ENCODE measurements at places on chromosomes 7 and 10.

DNA sequence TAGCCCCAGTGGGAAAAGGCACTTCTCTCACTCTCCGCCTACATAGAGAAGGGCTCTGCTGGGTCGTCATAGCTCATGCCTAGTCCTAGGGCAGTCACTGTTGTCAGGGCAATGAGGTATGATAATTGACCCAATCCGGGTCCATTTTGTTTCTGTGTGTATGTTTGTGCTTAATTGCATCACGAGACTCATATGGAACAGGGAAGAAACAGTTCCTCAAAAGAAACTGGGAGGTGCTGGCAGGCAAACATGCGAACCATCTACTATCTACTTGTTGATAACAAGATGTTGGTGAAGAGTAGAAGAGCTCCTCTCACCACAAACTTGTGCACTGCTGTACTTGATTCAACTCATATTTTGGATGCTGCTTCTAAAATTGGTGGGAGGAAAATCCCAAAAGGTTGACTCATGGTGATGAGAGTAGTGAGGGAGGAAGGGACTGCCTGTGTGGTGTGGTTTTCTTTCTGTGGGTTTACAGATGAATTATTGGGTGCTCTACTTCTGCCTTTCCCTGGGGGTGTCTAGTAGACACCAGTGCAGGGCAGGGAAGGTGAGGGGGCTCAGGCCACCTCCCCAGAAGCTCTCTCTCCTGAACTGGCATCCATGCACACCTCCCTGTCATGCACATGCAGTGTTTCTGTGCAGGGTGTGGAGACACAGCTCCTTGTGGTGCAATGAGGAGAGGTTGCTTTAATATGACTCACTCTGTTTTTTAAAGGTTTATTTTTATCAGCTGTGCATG, 29.4 kb downstream of the LSMEM1 start:
- DNase-seq: peak; percentile 46

GRCh38 chr7:150788474-150789269, 11.5 kb downstream of the TMEM176B start:
- DNase-seq: no peak

DNA sequence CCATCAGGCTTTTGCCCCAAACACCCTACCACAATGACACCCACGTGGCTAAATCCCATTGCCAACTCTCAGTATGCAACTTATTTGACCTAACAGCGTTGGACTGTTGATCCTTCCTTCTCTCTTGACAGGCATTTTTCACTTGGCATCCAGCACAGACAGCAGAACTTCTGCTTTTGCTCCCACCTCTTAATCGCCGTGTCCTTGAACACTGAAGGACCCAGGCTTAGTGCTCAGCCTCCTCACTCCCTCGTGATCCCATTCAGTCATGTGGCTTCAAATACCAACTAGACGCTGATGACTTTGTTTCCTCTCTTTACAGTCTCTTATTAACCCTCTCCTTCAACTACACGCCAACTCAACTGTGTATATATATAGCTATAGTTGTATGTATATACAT, 25.0 kb downstream of the ZFAND2A start:
- DNase-seq: no peak

GRCh38 chr7:43014406-43014805, 82.2 kb downstream of the MRPL32 start:
- DNase-seq: no peak

DNA sequence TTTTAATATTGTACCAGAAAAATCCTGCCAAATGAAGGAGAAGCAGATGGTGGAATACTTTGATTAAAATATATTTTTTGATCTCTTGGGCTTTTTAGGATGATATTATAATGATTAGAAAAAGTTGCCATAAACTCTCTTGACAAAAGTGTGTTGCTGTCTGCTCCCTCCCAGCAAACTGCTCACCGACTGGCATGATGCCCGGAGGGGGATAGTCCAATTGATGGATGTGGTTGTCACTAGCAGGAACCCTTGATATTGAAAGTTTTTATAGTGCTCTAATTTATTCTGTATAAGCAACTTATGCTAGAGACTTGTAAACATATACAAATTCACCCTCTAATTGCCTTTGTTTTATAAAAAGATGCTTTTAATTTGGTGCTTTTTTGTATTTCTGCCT, 114.0 kb downstream of the DNAH11 start:
- DNase-seq: no peak

DNA sequence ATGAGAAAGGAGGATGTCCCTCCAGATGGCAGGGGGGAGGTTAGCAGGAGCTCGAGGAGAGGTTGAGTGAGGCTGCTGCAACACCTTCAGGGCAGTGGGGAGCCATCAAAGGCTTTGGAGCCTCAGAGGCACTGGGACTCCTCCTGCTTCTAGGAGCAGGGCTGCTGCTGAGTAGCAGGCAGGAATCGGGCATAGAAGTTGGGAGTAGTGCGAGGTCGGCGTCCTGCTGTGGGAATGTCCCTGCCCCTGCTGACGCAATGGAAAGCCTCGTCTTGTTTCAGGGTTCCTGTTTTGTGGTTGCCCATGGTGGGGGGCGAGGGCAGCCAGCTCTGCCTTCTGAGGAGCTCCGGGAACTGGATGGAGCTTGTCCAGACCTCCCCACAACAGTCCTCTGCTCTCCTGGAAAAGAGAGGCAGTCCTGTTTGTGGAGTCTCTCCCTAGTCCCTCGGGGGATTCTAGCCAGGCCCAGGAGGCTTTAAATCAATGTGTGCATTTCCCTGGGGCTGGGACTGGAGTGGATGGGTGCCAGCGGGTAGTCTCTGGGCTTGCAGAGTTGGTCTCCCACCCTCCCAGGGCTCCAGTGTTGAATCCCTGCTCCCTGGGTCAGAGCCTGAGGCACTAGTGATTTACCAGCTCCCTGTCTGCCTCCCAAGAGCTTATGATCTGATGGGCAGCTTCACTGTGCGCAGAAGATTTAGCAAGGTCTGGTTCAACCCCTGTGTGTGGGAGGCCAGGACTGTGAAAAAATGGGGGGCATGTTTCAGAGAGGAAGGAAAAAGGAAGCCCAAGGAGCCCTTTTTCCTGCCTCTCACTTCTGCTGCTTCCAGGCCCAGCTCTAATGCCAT, 98.7 kb upstream of the PPIF start:
- DNase-seq: no peak

GRCh38 chr10:16886031-16886430, 68.8 kb upstream of the RSU1 start:
- no peak for DNase-seq

- DNase-seq: no peak
Measured at GRCh38 chr10:22335173-22335933, 9.9 kb upstream of the SPAG6 start.

- no peak for DNase-seq
Measured at GRCh38 chr10:21814866-21815265, 188.7 kb downstream of the DNAJC1 start.

DNA sequence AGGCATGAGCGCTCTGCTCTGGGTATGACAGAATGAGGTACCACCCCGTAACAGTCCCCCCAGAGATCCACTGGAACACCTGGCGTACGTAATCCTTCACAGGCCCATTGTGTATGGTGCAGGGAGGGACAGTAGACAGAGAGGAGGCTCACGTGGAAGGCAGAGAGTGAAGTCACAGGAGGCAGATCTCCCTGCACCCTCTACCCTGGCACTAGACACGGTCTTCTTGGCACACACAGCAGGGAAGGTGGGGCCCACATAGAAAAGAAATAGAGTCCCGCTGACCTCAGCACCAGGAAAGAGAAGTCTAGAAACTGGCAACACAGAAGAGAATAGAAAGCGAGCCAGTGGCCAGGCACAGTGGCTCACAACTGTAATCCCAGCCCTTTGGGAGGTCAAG, 51.9 kb downstream of the SLC29A4 start:
- DNase-seq: no peak

GRCh38 chr7:10731253-10731773, 242.4 kb upstream of the PHF14 start:
- no peak for DNase-seq

- DNase-seq: no peak
Measured at GRCh38 chr10:7186387-7187018, 224.3 kb downstream of the SFMBT2 start.

GRCh38 chr7:112129655-112130323, 76.4 kb downstream of the DOCK4 start:
- no peak for DNase-seq

DNA sequence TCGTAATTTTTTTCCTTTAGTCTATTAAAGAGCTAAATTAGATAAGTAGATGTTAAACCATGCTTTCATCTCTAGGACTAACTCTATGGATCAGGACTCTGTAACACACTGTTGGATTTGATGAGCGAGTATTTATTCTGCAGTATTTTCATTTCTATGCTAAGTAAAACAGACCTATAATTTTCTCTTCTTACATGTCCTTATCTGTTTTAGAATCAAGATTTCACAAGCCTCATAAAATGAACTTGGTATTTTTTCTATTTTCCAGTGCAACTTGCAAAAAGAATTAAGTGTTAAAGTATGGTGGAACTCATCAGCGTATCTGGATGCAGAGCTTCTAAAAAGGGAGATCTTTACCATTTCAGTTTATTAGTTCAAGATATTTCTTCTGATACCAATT, 2.4 kb downstream of the CACUL1 start:
- no peak for DNase-seq

GRCh38 chr10:33783557-33783956, 449.1 kb upstream of the NRP1 start:
- DNase-seq: no peak

- DNase-seq: peak; percentile 64
Measured at GRCh38 chr7:31744294-31744874, 57.4 kb downstream of the PPP1R17 start.

GRCh38 chr10:86269332-86269731, 97.3 kb downstream of the GRID1 start:
- no peak for DNase-seq

DNA sequence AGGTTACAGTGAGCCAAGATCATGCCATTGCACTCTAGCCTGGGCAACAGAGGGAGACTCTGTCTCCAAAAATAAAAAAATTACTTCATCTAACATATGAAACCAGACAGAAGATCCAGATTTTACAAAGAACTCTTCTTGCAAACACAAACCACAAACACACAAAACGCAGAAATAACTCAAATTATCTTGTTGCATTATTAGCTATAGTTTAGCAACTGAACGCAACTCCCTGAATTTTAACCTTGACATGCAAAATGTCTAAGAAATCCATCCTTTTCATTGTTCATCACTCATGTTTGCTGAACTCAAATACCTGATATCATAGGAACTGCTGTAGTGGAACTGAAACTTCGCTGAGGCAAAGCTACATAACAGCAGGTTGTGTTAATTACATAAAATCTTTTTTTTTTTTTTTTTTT, 64.1 kb downstream of the MICU1 start:
- no peak for DNase-seq

- DNase-seq: no peak
Measured at GRCh38 chr7:92758796-92759431, 77.5 kb downstream of the CDK6 start.

DNA sequence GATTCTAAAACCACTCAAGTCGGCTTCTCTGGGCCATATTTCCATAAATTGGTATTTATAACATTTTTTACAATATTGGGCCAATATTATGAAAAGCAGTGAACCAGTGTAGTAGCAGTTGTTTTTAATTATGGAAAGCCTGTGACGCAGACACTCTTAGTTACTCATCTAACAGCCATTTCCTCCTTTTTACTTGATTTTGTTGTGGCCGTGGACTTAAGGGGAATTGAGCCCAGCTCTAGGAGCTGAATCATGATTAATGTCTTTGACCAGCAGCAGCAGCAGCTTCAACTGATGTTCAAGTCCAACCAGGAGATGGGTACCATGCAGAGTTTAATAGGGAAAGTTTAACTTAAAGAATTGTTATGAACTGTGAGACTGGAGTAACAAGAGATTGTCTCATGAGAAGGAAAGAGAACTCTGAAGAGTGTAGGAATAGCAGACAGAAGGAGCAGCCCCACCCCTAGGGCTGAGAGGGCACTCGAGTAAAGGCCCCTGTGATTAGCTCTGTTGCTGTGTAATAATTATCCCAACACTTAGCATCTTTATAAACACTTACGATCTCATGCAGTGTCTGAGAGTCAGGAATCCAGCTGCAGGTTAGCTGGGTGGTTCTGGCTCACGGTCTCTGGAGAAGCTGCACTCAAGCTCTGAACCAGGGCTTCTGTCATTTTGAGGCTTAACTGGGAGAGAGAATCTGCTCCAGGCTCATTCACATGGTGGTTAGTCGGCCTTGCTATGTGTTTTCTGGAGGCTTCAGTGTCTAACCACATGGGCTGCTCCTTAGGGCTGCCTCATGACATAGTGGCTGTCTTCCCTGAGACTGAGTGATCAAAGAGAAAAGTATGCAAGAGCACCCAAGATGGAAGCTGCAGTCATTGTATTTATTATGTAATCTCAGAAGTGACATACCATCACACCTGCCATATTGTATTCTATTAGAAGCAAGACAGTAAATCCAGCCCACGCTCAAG, 4.6 kb downstream of the LANCL2 start:
- DNase-seq: no peak

- DNase-seq: peak; percentile 25
Measured at GRCh38 chr7:123023126-123023525, 27.6 kb upstream of the TAS2R16 start.

DNA sequence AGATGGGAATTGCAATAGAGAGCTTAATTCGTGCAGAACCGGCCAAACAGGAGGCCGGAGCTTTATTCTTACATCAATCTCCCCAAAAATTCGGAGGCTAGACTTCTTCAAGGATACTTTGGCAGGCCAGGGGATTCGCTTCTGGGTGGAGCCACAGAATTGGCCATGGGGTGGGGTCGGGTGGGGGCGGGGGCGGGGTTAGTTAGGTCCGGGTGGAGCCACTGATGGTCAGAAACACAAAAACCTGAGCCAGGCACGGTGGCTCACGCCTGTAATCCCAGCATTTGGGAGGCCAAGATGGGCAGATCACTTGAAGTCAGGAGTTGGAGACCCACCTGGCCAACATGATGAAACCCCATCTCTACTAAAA, 87.5 kb downstream of the SEPTIN14 start:
- no peak for DNase-seq

DNA sequence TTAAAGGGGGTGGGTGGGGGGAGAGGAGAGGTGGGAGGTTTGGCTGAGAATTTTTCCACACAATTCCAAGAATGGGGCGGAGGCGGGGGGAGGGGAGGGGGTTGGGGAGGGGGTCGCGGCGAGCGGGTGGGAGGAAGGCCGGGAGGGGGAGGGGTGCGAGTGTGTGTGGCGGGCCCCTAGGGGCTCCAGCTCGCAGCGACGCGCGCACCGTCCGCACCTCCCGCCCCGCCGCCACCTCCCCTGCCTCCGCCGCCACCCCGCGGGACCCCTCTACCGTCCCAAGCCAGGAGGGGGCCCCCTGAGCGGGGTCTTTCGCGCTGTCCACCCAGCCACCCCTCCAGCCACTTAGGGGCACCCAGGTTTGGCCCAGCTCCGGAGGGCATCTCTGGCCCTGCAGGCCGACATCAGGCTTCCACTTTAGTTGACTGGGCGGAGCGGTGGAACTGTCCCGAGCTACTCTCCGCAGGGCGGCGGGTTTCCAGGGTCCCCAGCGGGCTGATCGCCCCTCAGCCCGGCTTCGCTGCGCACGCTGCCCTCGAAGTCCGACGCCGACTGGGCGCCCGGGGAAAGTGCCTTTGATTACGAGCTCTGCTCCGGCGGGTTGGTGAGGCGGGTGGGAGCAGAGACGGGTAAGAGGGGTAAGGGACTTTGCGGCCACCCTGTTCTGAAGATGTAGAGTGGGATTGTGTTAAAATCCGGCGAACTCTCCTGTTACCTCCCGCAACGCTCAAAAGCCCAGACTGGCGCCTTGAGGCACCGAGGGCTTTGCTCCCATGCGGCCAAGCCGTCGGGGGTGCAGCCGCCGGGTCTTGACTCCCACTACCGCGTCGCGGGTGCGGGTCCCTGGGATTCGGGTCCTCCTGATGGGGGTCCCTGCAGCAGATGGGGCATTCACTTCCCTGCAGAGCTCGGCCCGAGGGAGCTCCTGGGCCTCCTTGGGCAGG, 1.8 kb upstream of the VAX1 start:
- DNase-seq: no peak

All from urothelium cell line (cell line).